ENCODE measurements at places on chromosomes 5 and 9. TPM values are rescaled to one million over a fixed set of nuclear protein-coding genes. Genes with fewer than 3 reads are reported as not detected.

The SHROOM1 gene
- 7.9 TPM for polyA plus RNA-seq

The CLK4 gene
- polyA plus RNA-seq: 12.6 TPM

- DNase-seq: no peak
Observed at GRCh38 chr9:89427621-89428221, 70.2 kb downstream of the SEMA4D start.

- DNase-seq: no peak
Observed at GRCh38 chr5:16580382-16580781, 36.4 kb downstream of the RETREG1 start.

GRCh38 chr9:9901624-9902023, 711.2 kb downstream of the PTPRD start:
- DNase-seq: no peak

The CATSPER3 gene
- polyA plus RNA-seq: 0.38 TPM

GRCh38 chr5:125056671-125057485, 310.4 kb upstream of the ZNF608 start:
- DNase-seq: no peak

Data from lung (tissue), 17 donors.